ENCODE measurements at places on chromosomes 7 and 10. TPM values are rescaled to one million over a fixed set of nuclear protein-coding genes. Genes with fewer than 3 reads are reported as not detected.

PDE1C gene
- 2.9 TPM for total RNA-seq

TFR2 gene
- 0.95 TPM for total RNA-seq

SOSTDC1 gene
- not detected for total RNA-seq

ZNF365 gene
- total RNA-seq, result 2.9 TPM

SKIDA1 gene
- total RNA-seq, result 0.83 TPM

TMEM213 gene
- not detected for total RNA-seq

OR9A2 gene
- total RNA-seq, result not detected

ACTL6B gene
- not detected for total RNA-seq

ANKRD61 gene
- 0.35 TPM for total RNA-seq

ANKRD2 gene
- 2.3 TPM for total RNA-seq

CLEC2L gene
- not detected for total RNA-seq

BAMBI gene
- total RNA-seq, result 4.3 TPM

TDRD1 gene
- total RNA-seq, result not detected

NEUROG3 gene
- not detected for total RNA-seq

ADIRF gene
- 2.8 TPM for total RNA-seq

OR2A7 gene
- total RNA-seq, result 0.21 TPM

DGKB gene
- not detected for total RNA-seq

EBLN1 gene
- not detected for total RNA-seq

ADCK2 gene
- total RNA-seq, result 13.3 TPM

UTF1 gene
- total RNA-seq, result not detected

PSD gene
- total RNA-seq, result 0.40 TPM

SFTPA1 gene
- total RNA-seq, result not detected

ADAM12 gene
- total RNA-seq, result 0.33 TPM

WNT2 gene
- not detected for total RNA-seq

C10orf71 gene
- not detected for total RNA-seq

EEPD1 gene
- total RNA-seq, result 0.23 TPM

ASZ1 gene
- not detected for total RNA-seq

SYT15B gene
- 0.18 TPM for total RNA-seq

ZMIZ1 gene
- total RNA-seq, result 46.7 TPM

PCBD1 gene
- total RNA-seq, result 95.7 TPM

IFIT1B gene
- not detected for total RNA-seq

ARHGAP22 gene
- total RNA-seq, result 50.3 TPM

GPR141 gene
- total RNA-seq, result not detected

JAKMIP3 gene
- not detected for total RNA-seq

MMD2 gene
- not detected for total RNA-seq

GPR37 gene
- total RNA-seq, result 2.1 TPM

LIPK gene
- total RNA-seq, result not detected

ADAP1 gene
- 0.46 TPM for total RNA-seq

ITGB8 gene
- 6.5 TPM for total RNA-seq

CALHM3 gene
- not detected for total RNA-seq

ASIC3 gene
- total RNA-seq, result 0.69 TPM

ADAMTS14 gene
- not detected for total RNA-seq

All from endothelial cell of umbilical vein (primary cell).